NCI-H510A (cell line): ENCODE measurements at places on chromosomes 13 and 19.

GRCh38 chr13:25766991-25767390 lies 284.8 kb downstream of the SHISA2 start:
- no peak for DNase-seq

DNA sequence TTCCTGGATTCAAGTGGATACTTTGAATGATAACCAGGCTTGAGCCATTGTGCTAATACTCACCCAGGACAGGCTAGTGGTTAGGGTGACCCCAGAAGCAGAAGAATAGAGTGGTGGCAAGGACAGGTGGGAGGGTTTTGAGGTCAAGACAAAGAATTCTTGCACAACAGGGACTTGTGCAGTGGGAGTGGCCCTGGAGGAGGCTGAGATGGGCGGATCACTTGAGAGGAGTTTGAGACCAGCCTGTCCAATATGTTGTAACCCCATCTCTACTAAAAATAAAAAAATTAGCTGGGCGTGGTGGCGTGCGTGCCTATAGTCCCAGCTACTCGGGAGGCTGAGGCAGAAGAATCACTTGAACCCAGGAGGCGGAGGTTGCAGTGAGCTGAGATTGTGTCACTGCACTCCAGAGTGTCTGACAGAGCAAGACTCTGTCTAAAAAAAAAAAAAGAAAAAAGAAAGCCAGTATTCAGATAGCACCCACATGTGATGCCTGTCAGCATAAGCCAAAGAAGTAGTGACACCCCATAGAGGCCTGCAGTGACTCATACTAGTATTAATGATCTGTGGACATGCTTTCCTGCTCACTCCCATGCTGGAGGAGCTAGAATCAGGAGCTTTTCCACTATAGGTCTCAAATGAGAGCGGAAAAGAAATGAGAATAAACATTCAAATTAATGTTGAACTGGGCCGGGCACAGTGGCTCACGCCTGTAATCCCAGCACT lies 78.7 kb downstream of the RNF17 start:
- no peak for DNase-seq

DNA sequence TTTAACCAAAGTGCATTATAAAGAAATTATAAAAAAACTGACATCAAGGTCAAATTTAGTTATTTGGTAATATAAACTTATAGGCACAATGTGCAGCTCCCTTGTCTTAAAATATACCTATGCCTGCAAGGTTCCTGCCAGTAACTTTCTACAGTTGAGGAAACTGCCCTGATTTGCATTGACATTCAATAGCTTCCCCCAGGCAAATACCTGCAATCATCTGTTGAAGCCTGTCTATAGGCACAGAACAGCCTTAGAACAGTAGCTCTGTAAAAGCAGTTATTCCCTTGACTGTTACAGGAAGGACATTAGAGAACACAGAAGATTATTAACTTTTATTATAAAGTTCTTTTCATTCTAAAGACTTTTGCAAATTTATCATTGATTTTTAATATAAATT lies 1239.5 kb downstream of the PCDH9 start:
- no peak for DNase-seq

DNA sequence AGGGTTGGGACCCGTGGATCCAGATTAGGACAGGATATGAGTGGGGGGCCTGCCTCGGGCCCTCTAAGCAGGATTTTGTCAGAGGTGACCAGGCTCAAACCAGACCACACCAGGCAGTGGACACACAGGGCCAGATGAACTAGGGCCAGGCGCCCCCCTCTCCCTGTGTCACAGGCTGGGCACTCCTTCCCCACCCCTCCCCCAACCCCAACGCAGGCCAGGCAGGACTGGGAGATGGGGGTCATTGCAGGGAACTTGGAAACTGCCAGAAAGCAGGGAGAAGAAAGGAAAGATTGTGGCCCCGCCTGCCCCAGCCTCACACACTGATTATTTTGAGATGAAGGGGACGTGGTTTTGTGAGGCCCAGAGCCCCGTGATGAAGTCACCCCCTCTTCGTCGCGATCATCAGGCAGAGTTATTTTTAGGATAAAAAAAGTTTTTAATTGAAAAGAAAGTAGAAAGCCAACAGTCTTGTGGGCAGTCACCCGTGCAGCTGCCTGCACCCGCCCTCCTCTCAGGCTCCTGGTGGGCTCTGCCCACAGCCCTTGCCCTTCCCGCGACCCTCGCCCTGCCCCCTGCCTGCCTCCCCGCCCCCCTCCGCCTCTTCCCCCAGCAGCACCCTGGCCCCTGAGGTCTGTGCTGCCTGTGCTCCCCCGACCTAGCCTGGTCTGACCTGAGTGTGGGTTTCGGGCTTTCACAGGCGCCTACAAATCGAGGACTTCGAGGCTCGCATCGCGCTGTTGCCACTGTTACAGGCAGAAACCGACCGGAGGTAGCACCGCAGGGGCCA lies 1.9 kb upstream of the YJEFN3 start:
- DNase-seq = no peak

DNA sequence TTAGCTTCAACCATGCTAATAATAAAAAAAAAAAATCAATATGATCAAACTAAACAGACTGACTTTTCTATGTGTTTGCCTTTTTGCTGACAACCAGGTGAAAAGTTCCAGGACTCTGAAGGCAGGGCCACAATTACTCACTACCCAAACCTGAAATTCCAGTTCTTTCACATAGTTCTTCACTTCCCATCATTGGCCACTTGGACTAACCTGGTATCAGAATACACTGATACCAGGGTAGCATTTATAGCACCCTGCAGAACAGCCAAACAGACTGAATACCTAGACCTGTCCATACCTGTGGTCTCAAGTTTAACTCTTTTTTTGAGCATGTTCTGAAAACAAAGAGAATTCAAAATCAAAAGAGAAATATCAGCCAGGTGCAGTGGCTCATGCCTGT lies 25.1 kb downstream of the ELF1 start:
- DNase-seq = peak; percentile 47

DNA sequence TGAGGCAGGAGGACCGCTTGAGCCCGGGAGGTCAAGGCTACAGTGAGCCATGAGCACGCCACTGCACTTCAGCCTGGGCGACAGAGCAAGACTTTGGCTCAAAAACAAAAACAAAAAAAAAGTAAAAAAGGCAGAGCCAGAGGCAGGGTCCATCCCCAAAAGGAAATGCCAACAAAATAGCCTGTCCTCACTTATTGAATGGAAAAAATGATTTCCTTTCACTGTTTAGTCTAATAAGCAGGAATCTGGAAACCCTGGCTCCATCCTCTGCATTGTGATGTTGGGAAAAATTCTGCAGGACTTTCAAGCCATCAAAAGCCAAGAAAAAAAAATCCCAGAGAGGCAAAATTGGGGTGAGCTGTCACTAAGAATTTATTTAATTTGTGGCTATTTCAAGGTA lies 23.2 kb downstream of the ZIC5 start:
- DNase-seq = no peak

DNA sequence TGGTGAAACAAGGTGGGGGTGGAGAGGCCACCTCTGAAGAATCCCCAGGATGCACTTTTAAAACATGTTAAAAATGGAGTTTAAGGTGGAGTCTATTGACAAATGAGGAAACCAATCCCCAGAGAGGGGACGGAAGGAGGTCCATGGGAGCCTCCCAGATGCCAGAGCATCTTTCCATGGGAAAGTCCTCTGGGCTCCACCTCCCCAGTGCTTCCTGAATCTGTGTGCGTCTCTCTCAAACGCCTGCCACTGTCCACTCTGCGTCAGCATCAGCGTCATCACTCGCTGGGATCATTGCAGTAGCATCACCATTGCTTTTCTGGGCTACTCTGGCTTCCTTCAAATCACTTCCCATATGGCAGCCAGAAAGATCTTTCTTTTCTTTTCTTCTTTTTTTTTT lies 6.2 kb downstream of the GPR4 start:
- DNase-seq = no peak

DNA sequence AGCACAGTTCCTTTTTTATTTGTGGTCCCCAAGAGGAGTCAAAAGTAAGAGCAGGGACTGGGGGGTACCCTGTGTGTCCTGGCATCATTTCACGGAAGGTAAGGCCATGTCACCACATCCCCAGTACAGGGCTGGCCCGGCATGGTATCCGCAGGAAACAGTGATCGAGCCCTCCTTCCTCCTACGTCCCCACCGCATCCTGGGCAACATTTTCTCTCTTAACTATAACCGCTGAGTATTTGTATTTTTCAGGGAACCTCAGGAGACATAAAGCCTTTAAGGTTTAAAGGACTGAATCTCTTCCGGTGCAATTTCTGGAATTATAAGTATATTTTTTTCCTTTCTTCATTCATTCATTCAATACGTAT lies 13.6 kb upstream of the LATS2 start:
- no peak for DNase-seq

GRCh38 chr19:40277356-40278059 lies 7.6 kb downstream of the AKT2 start:
- DNase-seq = no peak

DNA sequence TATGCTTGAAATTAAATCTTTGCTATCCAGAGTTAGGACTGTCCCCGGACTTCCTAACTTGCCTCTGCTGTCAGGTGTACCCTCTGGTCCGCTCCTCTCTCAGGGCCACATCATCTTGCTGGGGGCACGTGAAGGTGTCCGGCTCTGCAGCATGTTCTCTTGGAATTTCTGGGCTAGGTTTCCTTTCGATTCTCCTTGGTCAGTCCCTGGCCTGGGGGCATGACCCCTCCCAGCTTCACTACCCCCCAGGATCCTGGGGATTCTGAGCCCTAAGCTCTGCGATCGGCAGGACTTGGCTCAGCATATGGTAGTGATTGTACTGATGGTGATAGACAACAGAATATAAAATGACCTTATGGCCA lies 5.1 kb upstream of the GPI start:
- DNase-seq = no peak

GRCh38 chr19:49605605-49606004 lies 14.6 kb downstream of the PRR12 start:
- DNase-seq = no peak

- no peak for DNase-seq
Observed at GRCh38 chr19:38669552-38669951, 22.1 kb downstream of the ACTN4 start.

GRCh38 chr19:34345947-34346351 lies 19.0 kb upstream of the GPI start:
- peak; percentile 57 for DNase-seq

- no peak for DNase-seq
Observed at GRCh38 chr19:34662919-34663318, 14.0 kb downstream of the SCGB2B2 start.

GRCh38 chr13:94520001-94520400 lies 40.5 kb upstream of the DCT start:
- no peak for DNase-seq

GRCh38 chr19:55697698-55698097 lies 22.7 kb downstream of the EPN1 start:
- no peak for DNase-seq

DNA sequence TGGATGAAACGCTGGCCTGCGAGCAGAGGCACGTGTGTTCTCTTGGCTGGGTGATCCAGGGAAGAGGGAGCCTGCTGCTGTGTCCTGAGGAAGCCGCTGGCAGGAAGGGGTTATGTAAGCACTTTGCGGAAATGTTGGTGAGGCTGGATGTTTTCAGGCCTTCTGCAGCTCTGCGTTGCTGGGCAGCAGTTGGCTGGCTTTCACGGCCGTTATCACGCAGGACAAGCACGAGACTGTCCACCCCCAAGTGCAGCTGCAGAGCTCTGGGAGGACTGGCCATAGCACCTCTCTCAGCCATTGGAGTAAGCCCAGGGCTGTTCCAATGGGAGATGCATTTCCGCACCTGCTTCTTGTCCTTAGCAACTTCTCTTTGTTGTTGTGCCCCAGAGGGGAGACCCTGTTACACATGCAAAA lies 146.9 kb upstream of the SOX21 start:
- DNase-seq = no peak

DNA sequence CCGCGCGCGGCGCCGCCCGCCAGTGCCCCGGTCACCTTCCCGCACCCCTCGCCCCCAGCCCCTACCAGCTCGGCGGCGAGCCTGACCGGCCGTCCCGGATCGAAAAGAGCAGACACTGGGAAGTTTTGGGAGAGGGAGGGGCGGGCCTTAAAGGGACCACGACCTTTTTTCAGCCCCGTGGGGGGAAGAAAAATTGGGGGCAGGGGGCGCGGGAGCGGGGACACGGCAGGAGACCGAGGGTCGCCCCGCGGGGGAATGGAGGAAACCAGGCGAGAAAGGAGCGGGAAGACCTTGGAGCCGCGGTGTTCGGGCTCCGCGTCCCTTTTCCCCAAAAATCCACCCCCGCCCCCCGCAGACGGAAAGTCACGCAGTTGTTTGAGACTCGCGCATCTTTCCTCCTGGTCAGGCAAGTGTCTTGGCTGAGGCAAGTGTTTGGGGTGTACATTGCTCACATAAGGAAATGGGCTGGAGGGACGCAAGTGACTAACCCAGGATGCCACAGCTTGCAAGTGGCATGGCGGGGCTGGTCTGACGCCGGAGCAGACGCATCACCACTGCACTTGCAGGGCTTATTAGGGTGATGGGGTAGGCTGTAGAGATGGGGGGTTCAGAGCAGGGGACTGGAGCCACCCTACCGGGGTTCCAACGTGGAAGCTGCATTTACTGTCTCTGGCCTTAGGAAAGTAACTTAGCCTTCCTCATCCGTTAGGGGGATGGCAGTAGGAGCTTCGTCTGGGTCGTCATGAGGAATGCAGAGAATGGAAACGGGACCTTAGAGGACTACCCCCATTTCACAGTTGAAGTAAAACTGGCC lies 2.7 kb upstream of the HNRNPL start:
- no peak for DNase-seq

DNA sequence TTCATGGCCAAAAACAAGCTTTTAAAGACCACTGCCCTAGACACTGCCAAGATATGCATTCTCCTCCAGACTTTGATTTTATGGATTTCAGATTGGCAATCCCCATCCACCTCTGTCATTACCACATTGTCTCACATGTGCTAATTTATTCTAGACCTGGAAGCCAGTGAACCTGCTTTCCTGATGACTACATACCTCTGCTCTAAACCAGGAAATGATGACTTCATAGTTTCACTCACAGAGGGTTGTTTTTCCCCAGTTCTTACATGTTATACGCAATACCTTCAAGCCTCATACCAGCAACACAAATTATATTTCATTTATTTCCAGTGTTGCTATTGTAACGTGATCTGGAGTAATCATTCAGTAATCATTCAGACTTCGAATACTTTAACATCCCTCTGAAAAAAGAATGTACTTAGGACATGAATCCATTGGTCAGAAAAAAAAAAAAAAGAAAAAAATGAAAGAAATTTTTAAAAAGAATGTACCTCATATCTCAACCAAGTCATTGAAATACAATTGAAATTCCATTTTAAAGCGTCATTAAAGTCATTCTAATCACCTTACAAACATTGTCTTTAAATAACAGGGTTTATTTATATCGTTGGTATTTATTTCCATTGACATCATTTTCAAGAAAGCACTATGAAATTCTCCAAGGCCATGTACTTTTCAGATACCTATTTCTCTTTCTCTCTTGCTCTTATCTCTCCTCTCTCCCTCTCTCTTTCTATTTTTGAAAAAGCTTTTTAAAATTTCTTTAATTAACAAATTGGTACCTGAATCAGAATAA lies 33.4 kb upstream of the KLF5 start:
- no peak for DNase-seq

GRCh38 chr19:3360421-3361383 lies 5.7 kb upstream of the NFIC start:
- no peak for DNase-seq

- DNase-seq = no peak
Observed at GRCh38 chr19:41541990-41542584, 33.9 kb upstream of the CEACAM21 start.

GRCh38 chr13:110125157-110125556 lies 181.8 kb downstream of the COL4A1 start:
- no peak for DNase-seq

- DNase-seq = no peak
Observed at GRCh38 chr19:45112111-45112827, 19.3 kb downstream of the PPP1R37 start.
